Osteoblast (primary cell): ENCODE measurements at places on chromosomes 1 and 21. TPM values are rescaled to one million over a fixed set of nuclear protein-coding genes. Genes with fewer than 3 reads are reported as not detected.

- no peaks in the 10 kb centered on the region for H3K4me1 ChIP-seq
- H3K4me3 ChIP-seq = no peak overlapping the region
- H3K27me3 ChIP-seq = no peaks in the 10 kb centered on the region
- DNase-seq = no peak
- no peaks in the 10 kb centered on the region for H3K36me3 ChIP-seq
These were observed 10.5 kb upstream of the LELP1 start for GRCh38 chr1:153192697-153193096.

DNA sequence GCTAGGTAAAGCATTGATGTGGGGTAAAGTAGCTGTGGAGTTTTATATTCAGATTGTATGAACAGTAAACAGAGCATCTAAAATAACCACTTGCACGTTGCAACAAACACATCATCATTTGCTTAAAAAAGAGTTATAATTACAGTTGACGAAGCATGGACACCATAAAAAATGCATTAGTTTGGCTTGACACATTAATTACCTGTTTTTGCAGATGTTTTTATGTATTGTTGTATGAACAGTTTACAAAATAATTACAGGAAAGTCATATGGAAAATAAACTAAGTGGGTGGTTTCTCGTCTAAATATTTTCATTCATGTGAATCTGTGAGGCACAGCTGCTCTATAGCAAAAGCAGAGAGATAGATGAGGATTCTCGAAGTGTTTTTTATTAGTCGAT lies 108.3 kb downstream of the RPS6KC1 start:
- H3K27me3 ChIP-seq = no peaks in the 10 kb centered on the region
- H3K27ac ChIP-seq = no peak overlapping the region
- no peaks in the 10 kb centered on the region for H3K36me3 ChIP-seq

GRCh38 chr1:24870551-24871195 lies 59.4 kb downstream of the RUNX3 start:
- DNase-seq = no peak
- no peaks in the 10 kb centered on the region for H3K36me3 ChIP-seq
- H3K4me3 ChIP-seq = no peak overlapping the region
- no peak overlapping the region for H3K27ac ChIP-seq
- peaks cover 4% of the 10 kb centered on the region for H3K27me3 ChIP-seq

- H3K27me3 ChIP-seq = no peaks in the 10 kb centered on the region
- H3K36me3 ChIP-seq = no peaks in the 10 kb centered on the region
- no peaks in the 10 kb centered on the region for H3K4me1 ChIP-seq
- no peak overlapping the region for H3K4me3 ChIP-seq
- H3K27ac ChIP-seq = no peak overlapping the region
These were observed 90.1 kb downstream of the LRRC40 start for GRCh38 chr1:70115315-70115714.

- H3K27me3 ChIP-seq = no peaks in the 10 kb centered on the region
- no peak overlapping the region for H3K4me3 ChIP-seq
- no peak overlapping the region for H3K27ac ChIP-seq
- no peaks in the 10 kb centered on the region for H3K36me3 ChIP-seq
- no peaks in the 10 kb centered on the region for H3K4me1 ChIP-seq
These were observed 221.8 kb upstream of the ESRRG start for GRCh38 chr1:216944864-216945510.

DNA sequence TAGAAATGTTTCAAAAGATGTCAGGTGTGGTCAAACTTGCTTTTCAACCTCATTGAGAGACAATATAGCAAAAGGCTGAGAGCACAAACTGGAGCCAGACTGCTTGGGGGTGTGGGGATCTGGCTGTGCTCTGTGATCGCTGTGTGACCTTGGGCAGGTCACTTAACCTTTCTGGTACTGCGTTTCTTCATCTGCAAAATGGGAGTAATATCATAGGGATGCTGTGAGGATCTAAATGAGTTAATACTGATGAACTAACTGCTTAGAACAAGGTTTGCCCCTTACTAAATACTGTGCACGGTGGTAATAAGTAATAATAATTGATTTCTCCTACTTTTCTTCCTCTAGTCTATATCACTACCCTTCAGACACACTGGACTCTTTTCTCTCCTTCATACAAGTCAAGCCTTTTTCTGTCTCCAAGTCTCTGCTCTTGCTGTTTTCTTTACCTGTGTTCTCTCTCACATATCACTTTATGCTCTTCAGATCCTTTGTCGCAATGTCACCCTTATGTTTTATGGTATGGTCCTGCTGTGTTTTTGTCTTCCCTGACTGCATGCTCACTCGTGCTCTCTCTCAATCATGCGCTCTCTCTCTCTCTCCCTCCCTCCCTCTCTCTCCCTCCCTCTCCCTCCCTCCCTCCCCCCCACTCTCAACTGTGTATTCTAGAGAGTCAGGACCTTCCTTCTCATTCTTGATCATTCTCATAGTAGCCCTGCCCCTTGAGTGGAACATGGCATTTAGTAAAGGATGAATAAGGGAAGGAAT lies 3.3 kb downstream of the MGST3 start:
- DNase-seq = no peak
- H3K27ac ChIP-seq = no peak overlapping the region
- H3K4me3 ChIP-seq = no peak overlapping the region
- H3K27me3 ChIP-seq = no peaks in the 10 kb centered on the region

DNA sequence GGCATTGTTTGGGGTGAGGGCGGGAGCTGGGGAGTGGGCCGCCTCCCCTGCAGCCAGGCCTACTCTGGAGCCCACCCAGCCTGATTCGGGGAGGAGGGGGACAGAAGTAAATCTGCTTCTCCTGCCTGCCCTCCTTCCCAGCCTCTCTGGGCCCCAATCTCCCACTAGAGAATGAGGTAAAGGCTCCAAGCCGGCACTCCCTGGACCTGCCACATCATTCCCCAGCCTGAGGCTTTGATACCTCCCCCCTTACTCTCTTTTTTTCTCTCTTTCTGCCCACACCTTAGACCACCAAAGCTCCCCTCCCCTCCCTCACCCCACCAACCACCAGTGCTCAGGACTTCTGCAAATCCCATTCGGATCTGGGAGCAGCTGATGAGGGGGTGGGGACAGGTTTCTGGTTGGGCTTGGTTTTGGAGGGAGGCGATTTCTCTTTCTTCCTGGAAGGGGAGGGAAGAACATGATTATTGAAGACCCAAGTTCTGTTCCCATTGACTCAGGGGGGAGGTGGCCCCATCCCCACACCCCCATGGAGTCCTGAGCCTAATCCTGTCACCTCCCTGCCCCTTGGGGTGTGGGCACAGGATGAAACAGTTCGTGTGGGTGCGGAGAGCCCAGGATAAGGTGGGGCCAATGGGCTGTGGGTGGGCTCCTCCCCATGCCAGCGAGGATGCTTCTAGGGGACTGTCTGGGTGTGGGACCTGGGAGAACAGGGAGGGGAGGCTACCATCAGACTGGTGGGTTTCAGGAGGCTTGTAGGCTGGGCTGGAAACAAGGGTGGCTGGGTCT lies 1.3 kb downstream of the MAP7D1 start:
- H3K27ac ChIP-seq = peak overlapping the region; percentile 96
- no peaks in the 10 kb centered on the region for H3K27me3 ChIP-seq
- H3K4me3 ChIP-seq = peak overlapping the region; percentile 98
- peak; percentile 91 for DNase-seq
- peaks cover 22% of the 10 kb centered on the region for H3K36me3 ChIP-seq

DNA sequence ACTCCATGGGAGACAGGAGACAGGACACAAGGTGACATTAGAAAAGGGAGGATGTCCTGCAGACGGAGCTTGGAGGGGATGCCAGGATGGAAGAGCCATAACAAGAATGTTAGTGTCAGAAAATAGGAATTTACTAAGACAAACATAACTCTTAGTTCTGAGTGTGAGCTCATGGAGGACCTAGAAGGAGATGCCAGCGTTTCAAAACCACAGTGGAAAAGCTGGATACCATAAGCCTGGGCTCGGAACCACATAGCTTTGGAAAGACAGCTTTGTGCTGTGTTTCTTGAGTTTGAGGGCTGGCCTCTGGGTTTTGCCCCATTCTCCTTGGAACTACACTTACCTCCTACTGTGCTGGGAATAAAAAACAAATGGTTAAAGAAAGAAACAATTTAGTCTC lies 128.4 kb downstream of the S1PR1 start:
- no peak for DNase-seq
- H3K36me3 ChIP-seq = no peaks in the 10 kb centered on the region
- H3K4me1 ChIP-seq = peaks cover 21% of the 10 kb centered on the region
- H3K27ac ChIP-seq = peak overlapping the region; percentile 61

DNA sequence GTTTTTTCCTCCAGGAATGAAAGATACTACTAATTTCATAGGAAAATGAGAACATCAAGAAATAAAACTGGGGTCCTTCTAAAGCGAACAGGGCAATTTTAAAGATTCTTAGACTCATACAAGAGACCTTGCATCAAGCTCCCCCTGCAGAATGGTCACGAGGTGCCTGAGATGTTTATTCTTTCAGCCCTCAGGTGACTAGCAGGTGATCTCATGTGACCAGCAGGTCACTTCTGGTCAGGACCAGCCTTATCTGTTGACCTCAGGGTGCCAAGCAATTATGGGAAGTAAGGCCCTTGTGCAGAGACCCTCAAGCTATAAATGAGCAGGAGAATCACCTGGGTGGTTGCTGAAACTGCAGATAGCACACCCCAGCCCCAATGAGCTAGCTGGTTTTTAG lies 20.6 kb upstream of the TMEM51 start:
- H3K4me1 ChIP-seq = no peaks in the 10 kb centered on the region
- H3K27ac ChIP-seq = no peak overlapping the region
- no peak for DNase-seq
- no peaks in the 10 kb centered on the region for H3K36me3 ChIP-seq

GRCh38 chr21:42744520-42745445 lies 91.4 kb downstream of the PDE9A start:
- H3K4me3 ChIP-seq = no peak overlapping the region
- peaks cover 15% of the 10 kb centered on the region for H3K27me3 ChIP-seq
- H3K36me3 ChIP-seq = no peaks in the 10 kb centered on the region

- no peak overlapping the region for H3K27ac ChIP-seq
- no peaks in the 10 kb centered on the region for H3K36me3 ChIP-seq
- H3K4me1 ChIP-seq = no peaks in the 10 kb centered on the region
- no peak for DNase-seq
These were observed 414.3 kb upstream of the NR5A2 start for GRCh38 chr1:199612976-199613774.

DNA sequence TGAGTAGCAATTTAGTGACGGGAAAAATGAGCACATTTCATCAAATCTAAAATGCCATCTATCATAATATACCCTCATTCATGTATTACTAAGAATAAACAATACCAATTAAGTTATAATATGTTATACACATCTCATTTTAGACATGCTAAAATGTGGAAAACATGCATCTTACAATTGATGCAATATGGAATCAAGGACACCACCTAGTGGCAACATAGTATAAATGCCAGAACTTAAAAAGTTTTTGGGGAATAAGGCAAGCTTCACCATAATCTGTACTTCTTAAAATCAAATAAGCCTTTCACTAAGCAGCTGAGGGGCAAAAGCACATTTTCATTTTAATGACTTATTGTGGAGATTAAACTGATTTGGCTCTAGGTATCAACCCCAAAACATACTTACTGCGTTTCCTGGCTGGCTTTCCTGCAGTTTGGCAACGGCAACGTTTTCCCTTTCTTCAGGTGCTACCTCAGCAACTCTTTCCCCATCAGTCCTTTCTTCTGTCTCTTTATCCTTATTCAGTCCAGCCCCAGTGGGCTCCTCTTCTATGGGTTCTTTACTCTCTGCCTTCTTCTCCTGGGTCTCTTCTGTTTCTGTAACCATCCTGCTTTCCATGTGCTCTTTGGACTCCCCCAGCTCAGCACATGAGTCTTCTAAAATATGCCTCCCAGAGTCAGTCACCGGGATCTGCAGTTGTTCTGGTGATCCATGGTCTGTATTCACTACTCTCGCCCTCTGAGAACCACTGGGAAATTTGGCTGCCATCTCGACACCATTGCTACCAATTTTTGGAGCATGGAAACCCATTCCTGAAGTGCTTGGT lies 11.4 kb downstream of the SDE2 start:
- H3K36me3 ChIP-seq = peaks cover 79% of the 10 kb centered on the region
- no peaks in the 10 kb centered on the region for H3K27me3 ChIP-seq
- H3K27ac ChIP-seq = no peak overlapping the region
- no peaks in the 10 kb centered on the region for H3K4me1 ChIP-seq
- DNase-seq = peak; percentile 84

DNA sequence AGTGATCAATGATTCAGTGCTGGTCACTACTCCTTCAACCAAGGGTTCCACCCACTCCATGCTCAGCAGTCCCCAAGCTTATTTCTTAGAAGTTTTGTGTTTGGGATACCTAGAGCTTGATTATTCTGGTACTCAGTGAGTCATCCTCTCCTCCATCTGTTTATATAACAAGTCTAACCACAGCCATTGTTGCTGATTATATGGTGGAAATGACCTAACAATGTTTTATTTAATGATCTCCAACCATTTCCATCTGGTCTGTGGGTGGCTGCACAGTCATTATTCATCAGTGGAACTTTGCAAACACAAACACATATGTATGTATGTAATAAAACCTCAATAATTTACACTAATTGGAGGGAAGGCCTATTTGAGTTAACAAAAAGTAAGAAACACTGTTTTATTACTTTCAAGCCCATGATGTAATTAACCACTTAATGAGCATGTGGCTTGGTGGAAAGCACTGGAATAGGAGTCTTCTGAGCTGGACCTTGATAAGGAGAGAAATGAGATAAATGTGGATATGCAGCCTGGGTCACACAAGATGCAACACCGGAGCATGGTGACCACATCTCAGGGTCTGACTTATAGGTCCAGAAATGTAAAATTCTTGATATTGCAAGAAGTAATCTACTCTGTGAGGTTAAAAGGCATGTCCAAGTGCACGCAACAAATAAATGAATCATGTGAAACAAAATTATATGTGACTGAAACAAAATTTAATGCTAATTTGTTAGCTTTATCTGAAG lies 99.0 kb upstream of the WLS start:
- H3K4me3 ChIP-seq = no peak overlapping the region
- no peaks in the 10 kb centered on the region for H3K27me3 ChIP-seq
- peak overlapping the region; percentile 57 for H3K27ac ChIP-seq
- H3K4me1 ChIP-seq = peaks cover 25% of the 10 kb centered on the region

Gene LORICRIN
- total RNA-seq = not detected in 2 replicates

Gene GCLM
- 23.0 and 27.5 TPM in 2 replicates for total RNA-seq

Gene LIPI
- not detected in 2 replicates for total RNA-seq

Gene C1orf185
- total RNA-seq = not detected in 2 replicates

Gene DNAI4
- 12.7 and 15.0 TPM in 2 replicates for total RNA-seq

Gene CDK18
- 0.29 and 0.72 TPM in 2 replicates for total RNA-seq

Gene KRTAP11-1
- total RNA-seq = not detected in 2 replicates
